ENCODE measurements at places on chromosomes 13 and 19.

DNA sequence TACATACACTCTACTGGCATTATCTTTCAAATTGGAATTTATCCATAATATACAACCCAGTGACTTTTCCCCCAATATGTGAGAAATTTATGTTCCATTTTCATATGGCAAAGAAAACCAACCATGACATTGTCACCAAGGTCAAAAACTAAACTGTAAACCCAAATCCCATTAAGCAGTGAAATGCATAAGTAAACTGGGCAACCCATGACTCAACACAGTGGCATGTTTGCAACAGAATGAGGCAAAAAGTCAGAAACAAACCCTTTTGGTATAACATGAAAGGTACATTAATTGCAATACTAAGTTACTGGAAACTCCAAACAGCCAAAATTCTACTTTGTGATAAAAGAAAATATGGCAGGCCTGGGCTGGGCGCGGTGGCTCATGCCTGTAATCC is 4.9 kb downstream of the ZNF878 start:
- no peak for DNase-seq

- no peak for DNase-seq
Measured at GRCh38 chr19:6590827-6591319, at the start of gene CD70. Gene CD70, minus strand, starts transcription at chr19:6591150. Its CDS starts 148 bp downstream, at chr19:6591002.

GRCh38 chr19:44582581-44583265 is 30.6 kb upstream of the IGSF23 start:
- DNase-seq: no peak

- DNase-seq: no peak
Measured at GRCh38 chr13:71148396-71148795, 718.6 kb downstream of the DACH1 start.

- no peak for DNase-seq
Measured at GRCh38 chr13:97559981-97560380, 126.0 kb downstream of the RAP2A start.
